ENCODE measurements at places on chromosomes 12 and 14.

DNA sequence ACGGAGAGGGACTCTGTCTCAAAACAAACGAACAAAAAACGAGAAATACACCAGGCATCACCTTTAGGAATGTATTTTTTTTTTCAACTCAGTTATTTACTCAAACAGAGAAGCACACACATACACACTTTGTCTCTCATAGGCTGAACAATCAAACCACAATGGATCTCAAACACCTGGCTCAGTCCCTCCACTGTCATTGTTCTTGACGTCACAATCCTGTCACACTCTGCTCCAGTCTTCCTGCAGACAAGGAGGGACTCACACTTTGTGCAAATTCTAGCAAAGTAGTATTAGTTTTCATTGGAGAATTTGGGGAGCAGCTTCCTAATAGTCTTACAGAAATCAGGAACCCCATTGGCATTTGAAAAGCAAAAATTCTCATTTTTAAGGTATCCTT is 727.8 kb downstream of the BCL11B start:
- DNase-seq = no peak

GRCh38 chr12:5168148-5168547 is 124.5 kb downstream of the KCNA5 start:
- DNase-seq = no peak

- no peak for DNase-seq
Observed at GRCh38 chr14:101977311-101978071, 13.1 kb downstream of the DYNC1H1 start.

DNA sequence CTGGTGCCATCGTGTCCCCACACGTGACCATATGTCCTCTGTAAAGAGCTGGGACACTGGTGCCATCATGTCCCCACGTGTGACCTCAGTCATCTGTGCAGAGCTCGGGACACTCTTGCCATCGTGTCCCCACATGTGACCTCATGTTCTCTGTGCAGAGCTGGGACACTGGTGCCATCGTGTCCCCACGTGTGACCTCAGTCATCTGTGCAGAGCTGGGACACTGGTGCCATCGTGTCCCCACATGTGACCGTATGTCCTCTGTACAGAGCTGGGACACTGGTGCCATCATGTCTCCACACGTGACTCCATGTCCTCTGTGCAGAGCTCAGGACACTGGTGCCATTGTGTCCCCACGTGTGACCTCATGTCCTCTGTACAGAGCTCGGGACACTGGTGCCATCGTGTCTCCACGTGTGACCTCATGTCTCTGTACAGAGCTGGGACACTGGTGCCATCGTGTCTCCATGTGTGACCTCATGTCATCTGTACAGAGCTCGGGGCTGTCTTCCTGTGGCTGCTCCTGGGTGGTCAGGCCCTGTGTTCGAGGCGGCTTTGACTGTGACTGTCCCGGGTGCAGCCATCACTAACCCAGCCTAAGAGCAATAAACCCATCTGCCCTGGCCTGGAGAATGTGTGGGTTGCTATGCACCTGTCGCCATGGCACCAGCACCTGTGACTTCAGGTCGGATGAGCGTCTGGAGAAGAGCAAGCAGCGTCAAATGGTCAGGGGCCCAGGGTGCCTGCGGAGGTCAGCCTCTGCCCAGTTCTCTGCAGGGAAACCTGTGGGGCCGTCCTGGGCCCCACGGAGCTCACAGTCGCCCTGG is 334.4 kb downstream of the ADGRD1 start:
- no peak for DNase-seq

GRCh38 chr12:15863984-15864383 is 18.2 kb upstream of the STRAP start:
- no peak for DNase-seq

DNA sequence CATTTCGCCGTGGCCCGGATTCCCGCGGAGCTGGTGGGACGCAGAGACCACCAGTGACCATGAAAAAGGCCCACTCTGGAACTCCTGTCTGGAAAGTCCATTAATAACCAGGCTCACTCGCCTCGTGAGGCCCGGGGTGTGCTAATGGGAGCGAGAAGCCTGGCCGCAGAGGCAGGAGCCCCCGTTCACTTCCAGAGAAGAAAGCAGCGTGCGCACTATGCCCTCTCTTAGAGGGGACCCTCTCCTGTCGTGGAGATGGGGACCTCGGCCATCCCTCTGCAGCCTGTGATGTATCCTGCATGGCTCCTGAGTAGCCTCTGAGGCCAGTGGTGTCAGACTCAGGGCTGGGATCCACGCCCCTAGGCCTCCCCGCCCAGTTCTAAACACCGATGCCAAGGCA is 134.1 kb upstream of the VRK1 start:
- no peak for DNase-seq

- no peak for DNase-seq
Observed at GRCh38 chr14:45048385-45048784, 35.5 kb upstream of the PRPF39 start.

- no peak for DNase-seq
Observed at GRCh38 chr14:73754911-73755360, 40.8 kb upstream of the PNMA1 start.

DNA sequence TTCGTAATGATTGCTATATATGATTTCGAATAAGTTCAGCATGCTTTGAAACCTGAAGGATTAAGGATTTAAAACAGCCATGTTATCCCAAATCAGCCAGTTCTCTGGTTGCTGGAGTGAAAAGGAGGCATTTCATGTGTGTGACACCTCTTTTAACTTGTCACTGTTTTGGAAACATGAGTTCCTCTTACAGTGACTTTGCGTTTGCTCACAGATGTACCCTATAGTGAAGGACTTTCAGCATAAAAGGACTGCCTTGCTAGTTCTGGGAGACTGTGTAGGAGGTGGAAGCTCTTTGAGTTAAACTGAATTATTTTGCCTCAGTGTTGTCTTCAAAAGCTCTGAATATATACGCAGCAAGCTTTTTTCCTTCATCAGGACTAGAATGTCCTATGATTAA is 7.6 kb downstream of the RNASE11 start:
- DNase-seq = no peak

GRCh38 chr14:51277753-51278415 is 37.8 kb downstream of the TMX1 start:
- no peak for DNase-seq

- no peak for DNase-seq
Observed at GRCh38 chr14:76271041-76271755, 104.7 kb upstream of the ESRRB start.

- no peak for DNase-seq
Observed at GRCh38 chr12:126791122-126791521, 1475.8 kb upstream of the TMEM132C start.

DNA sequence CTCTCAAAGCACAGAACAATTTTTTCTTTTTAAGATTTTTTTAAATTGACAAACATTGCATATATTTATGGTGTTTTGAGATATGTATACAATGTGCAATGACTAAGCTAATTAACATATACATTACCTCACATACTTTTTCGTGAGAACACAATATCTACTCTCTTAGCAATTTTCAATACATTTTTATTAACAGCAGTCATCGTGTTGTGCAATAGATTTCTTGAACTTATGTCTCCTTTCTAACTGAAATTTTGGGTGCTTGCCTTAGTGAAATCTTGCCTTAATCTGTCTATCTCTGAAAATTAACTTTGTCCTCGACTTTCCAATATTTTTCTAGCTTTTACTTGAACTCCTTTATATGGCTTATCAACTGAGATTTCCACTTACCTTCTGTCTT is 6.8 kb downstream of the OR10A7 start:
- DNase-seq = no peak

- DNase-seq = no peak
Observed at GRCh38 chr12:51081421-51081820, 2.0 kb downstream of the CSRNP2 start.

DNA sequence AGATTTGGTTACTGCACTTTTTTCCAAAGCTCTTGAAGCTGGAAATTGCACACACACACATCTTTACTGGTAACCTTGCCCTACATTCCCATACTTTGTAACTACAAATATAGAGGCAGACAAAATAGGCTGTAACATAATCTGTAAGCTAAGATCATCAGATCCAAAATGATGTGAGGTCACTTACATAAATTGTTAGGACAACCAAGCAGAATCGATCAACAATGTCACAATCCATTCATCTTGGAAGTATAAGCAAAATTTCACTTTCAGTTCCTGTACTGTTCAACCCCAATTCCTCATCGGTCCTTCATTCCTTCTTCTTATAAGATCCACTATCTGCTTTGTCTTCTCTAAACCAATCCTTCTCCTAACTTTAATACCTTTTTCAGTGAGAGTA is 72.6 kb downstream of the EPS8 start:
- no peak for DNase-seq

DNA sequence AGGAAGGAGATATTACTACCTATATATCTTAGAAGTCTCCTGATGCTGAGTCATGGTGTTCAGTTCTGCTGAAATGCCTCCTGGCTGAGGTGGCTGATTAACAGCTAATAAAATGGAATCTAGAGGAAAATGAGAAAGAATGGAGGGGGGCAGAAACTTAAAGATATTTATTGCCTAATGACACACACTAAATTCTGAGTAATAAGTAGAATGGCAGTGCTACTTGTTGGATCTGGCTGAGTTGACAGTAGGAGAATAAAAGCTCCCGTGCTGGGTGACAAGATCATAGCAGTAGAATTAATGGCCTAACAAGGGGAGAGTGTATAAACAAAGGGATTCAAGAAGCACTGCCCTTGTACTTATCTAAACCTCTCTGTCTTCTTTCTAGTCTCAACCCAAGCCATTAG is 137.5 kb downstream of the CNTN1 start:
- DNase-seq = peak; percentile 3

- DNase-seq = no peak
Observed at GRCh38 chr12:67689385-67689784, 40.8 kb downstream of the DYRK2 start.

DNA sequence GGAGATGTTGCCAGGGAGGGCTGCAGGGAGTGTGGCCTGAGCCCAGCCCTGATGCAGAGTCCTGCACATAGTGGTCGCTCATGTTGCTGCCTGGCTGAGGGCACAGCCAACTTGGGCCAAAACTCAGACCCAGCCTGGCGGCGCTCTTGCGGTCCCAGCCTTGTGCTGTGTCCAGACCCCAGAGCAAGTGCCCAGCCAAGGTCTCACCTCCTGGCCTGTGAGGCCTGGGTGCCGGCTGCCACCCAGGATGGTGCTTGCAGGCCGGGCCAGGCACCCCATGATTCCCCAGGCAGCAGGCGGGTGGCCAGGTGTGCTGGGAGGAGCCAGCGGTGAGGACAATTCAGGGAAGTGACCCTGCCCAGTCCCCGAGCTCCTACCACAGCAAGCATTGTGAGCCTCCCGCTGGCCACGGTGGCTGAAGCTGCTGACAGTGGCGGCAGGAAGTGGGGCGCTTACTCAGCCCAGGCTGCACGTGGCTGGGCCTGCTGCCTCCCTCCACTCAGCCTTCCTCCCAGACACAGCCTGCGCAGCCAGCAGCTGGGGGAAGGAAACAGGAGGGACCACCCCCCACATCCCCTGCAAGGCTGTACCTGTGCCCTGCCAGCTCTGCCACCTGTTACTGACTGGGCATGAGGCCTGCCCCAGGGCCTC is 17.7 kb upstream of the PGF start:
- no peak for DNase-seq

GRCh38 chr14:34911209-34912150 is 36.3 kb upstream of the BAZ1A start:
- DNase-seq = no peak

GRCh38 chr12:108021141-108021540 is 107.9 kb upstream of the WSCD2 start:
- DNase-seq = no peak

DNA sequence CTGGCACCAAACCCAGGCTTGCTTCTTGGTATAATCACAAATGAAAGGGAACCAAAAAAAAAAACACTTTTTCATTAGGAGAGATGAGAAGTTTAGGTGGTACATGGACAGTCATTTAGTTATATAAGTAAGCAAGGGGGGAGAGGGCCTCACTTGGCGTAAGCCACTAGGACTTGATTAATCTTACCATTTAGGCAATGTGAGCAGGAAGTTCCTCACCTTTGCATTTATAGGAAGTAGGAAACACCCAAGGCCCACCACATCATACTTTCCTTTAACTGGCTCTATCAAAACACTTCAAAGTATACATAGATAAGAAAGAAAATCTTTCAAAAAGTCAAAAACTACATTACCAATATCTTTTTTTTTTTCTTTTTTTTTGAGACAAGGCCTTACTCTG is 6.7 kb upstream of the RPS6KA5 start:
- no peak for DNase-seq

DNA sequence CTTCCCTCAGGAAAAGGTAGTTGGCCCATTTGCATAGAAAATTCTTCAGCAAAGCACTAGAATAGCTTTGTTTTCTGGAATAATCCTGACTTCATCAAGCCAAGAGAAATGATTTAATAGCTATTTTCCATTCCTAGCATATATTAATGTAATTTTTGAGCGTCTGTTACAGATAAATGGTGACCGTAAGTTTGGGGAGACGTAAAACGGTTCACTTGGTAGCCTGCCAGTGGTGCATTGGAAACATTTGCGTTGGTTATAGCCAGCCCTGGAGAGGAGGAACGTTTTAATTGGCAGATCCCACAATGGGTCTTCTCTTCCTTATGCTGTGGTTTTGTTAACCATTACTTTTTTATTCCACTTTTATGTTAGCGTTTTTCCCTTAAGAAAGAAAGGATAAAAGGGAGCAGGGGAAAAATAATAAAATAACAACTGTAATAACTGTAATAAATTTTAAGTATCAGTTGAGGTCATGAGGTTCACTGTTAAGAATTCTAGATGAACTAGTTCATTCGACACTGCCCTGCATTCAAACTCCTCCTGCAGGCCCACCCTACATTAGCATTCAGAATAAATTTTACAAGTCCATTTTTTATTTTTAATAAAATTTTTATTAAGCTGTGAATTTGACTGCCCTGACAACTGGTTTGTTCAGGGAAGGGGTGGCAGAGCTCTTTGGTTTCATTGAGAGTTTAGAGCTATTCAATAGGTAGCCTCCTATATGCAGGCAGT is 300.7 kb downstream of the ERC1 start:
- no peak for DNase-seq

- no peak for DNase-seq
Observed at GRCh38 chr12:56241424-56242303, 11.8 kb downstream of the SLC39A5 start.

- DNase-seq = no peak
Observed at GRCh38 chr12:89470741-89471509, 53.7 kb downstream of the GALNT4 start.

- peak; percentile 48 for DNase-seq
Observed at GRCh38 chr12:75452675-75453330, 27.8 kb upstream of the GLIPR1 start.

DNA sequence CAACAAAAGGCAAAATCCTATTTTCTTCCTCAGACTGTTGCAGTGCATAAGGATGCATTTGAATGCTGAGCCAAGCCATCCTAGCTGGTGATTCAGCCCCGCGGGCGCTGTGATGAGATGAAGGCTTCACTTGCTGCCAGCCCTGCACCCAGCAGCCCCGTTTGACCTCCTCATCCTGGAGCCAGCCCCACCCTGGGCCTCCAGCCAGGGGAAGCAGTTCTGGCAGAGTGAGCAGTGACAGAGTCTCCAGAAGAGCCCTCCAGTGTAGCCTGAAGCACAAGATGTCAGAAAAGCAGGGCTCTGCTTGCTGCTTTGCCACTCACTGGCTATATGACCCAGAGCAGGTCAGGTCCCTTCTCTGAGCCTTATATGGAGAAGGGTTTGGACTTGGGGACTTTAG is 96.2 kb upstream of the HSPB8 start:
- DNase-seq = no peak
